ENCODE measurements at places on chromosomes 2 and 18.

GRCh38 chr18:31990823-31991222 lies 27.8 kb upstream of the RNF125 start:
- no peak for DNase-seq

- DNase-seq, result no peak
These were observed 21.1 kb downstream of the USP14 start for GRCh38 chr18:179499-179898.

- DNase-seq, result no peak
These were observed 62.5 kb upstream of the ACAA2 start for GRCh38 chr18:49875783-49876182.

- no peak for DNase-seq
These were observed 71.1 kb downstream of the CIB4 start for GRCh38 chr2:26570083-26570430.

GRCh38 chr2:42622943-42623676 lies 54.7 kb downstream of the MTA3 start:
- no peak for DNase-seq

DNA sequence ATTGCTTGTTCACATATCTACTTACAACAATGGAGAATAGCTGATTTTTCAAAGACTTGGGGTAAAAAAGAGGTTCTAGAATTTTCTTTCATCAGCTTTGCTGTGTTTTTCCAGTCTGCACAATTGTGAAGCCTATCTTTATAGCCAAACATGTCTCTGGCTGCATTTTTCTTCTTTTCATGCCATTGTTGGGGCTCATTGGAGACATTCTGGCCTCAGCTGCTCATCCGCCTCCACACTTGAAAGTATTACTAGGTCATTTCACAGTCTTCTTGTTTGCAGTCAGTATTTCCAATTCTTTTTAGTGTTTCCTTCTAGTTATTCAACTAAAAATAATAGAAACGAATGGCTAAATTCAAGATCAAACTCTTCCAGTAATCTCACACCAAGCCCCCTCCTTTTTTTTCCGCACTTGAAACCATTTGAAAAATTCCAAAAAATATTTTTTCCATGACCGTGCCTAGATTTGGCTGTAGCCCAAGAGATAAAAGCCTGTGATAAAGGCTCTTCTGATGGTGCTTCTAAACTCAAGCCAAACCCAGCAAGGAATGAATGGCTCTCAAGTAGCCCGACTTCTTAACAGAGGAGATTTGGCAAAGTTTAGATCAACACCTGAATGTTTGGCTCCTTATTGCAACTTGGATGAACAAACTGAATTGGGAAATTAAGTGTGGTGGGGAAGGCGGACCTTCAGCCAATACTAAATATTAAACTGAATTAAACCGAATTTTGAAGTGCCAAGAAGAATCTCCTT lies 103.4 kb downstream of the NRP2 start:
- DNase-seq, result no peak

DNA sequence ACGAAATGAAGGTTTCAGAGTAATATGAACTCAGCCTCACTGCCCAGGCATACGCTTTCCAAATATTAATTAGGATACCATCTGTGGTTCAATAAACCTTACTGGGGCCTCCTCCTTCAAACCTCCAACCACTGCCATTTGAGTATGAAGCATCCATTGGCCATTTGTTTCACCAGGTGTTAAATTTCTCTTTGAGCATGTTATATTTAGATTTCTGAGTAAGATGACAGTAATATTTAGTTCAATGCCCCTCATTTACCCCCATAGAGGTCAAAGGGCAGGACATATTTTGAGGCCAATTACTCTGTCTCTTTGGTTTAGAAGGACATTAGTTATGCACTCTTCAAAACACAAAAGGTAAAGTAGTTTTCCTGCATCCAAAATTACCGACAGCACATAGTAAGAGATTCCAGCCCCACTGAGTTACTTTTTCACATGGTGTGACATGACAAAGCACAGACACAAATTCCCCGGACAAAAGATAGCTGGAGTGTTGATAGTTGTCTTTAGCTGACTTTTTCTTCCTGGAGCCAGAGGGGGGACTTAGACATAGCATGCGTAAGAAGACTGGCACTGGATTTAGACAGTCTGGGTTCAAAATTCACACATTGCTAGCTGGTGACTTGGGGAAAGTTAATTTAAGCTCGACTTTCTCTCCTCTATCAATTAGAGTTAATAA lies 33.1 kb upstream of the LNPK start:
- no peak for DNase-seq

- no peak for DNase-seq
These were observed 1371.1 kb upstream of the LRRTM1 start for GRCh38 chr2:81675641-81676040.

- DNase-seq, result no peak
These were observed 519.9 kb downstream of the RNF144A start for GRCh38 chr2:7437141-7437540.

- DNase-seq, result no peak
These were observed 319.4 kb upstream of the SLC39A10 start for GRCh38 chr2:195337597-195337996.

- no peak for DNase-seq
These were observed 391.6 kb downstream of the NBAS start for GRCh38 chr2:15169326-15170069.
